Fibroblast of skin of scalp (primary cell): ENCODE measurements at places on chromosomes 1 and 21.

- DNase-seq = no peak
Observed at GRCh38 chr21:14875704-14876523, 188.9 kb downstream of the NRIP1 start.

GRCh38 chr21:27526451-27526850, 559.6 kb upstream of the ADAMTS5 start:
- no peak for DNase-seq

- no peak for DNase-seq
Observed at GRCh38 chr1:116993286-116993685, 8.3 kb upstream of the CD101 start.

GRCh38 chr1:53077599-53077965, 15.6 kb downstream of the PODN start:
- no peak for DNase-seq

DNA sequence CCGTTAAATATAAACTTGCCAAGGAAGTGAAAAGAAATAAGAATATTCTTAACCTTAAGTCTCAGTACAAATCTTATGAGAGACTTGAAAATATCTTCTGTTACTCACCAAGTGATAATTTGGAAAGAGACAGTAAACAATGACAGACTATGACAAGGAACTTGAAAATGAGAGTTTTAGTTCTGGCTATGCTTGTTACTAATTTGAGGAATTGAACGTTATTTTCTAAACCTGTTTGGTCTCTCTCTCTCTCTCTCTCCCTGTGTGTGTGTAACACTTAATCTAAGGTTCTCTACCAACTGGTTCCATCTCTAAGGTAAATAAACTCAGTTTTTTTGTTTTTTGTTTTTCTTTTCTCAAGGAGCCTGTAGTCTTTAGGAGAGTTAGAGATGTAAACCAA, 161.8 kb downstream of the AMY1C start:
- DNase-seq = no peak
